ENCODE measurements at places on chromosomes 7 and 10. TPM values are rescaled to one million over a fixed set of nuclear protein-coding genes. Genes with fewer than 3 reads are reported as not detected.

C10orf67 gene
- total RNA-seq, result 0.28 TPM

ADRB1 gene
- 0.28 TPM for total RNA-seq

PROSER2 gene
- 64.8 TPM for total RNA-seq

WNT8B gene
- not detected for total RNA-seq

KIAA1549 gene
- total RNA-seq, result 1.7 TPM

MCM10 gene
- 12.6 TPM for total RNA-seq

ARHGAP22 gene
- total RNA-seq, result 9.3 TPM

OR2A12 gene
- not detected for total RNA-seq

RAMP3 gene
- total RNA-seq, result not detected

CNTNAP2 gene
- 4.3 TPM for total RNA-seq

EBF3 gene
- not detected for total RNA-seq

KEL gene
- not detected for total RNA-seq

MMP21 gene
- total RNA-seq, result not detected

PAX4 gene
- not detected for total RNA-seq

TACC2 gene
- total RNA-seq, result 40.1 TPM

NKX6-2 gene
- total RNA-seq, result not detected

A1CF gene
- total RNA-seq, result not detected

OR2A5 gene
- not detected for total RNA-seq

ZC3HAV1 gene
- total RNA-seq, result 28.4 TPM

GDF2 gene
- total RNA-seq, result not detected

TMEM213 gene
- total RNA-seq, result not detected

SPDYE2 gene
- total RNA-seq, result not detected

AOC1 gene
- not detected for total RNA-seq

GPR26 gene
- total RNA-seq, result not detected

CREB5 gene
- 3.8 TPM for total RNA-seq

CYP2C9 gene
- not detected for total RNA-seq

CTAGE4 gene
- total RNA-seq, result 1.4 TPM

KIF11 gene
- 20.8 TPM for total RNA-seq

TMEM130 gene
- not detected for total RNA-seq

STK31 gene
- not detected for total RNA-seq

LDB3 gene
- not detected for total RNA-seq

ZNF117 gene
- total RNA-seq, result 1.8 TPM

DYDC2 gene
- total RNA-seq, result not detected

EIF5AL1 gene
- 0.23 TPM for total RNA-seq

Data from airway epithelial cell (primary cell).